ENCODE measurements at places on chromosomes 12 and 14. TPM values are rescaled to one million over a fixed set of nuclear protein-coding genes. Genes with fewer than 3 reads are reported as not detected.

DNA sequence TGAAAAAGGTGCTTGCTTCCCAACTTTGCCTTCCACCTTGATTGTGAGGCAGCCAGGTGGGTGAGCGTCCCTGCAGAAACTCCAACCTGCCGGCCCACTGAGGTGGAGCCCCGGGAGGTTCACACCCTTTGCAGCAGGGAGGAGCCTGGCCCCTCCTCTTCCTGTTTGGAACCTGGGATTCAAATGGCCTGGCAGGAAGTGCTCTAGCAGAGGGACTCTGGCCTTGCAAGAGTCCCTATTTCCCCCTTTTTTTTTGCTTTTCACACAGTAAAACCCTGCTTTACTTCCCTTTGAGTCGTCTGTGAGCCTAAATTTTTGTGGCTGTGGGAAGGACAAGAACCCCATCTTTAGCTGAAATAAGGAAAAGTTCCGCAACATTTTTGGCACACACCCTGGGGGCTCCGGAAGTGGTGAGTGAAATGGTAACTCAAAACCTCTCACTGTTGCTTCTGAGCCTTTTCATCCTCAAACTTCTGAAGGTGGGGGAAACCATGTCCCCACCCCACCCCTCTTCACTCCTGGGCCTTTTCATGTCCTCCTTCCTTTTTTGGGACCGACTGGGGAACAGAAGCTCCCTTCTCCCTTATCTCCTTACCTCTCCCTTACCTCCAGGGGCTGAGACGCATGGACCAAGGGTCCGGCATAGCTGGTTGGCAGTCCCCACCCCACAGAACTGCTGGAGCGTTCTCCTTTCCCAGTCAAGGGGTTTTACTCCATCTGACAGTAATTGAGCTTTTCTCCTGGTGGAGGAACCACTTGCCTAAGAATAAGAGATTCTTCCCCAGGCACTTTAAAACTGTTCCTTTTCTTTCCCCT, 102.0 kb downstream of the KCNMB4 start:
- DNase-seq = no peak

The PLCZ1 gene
- 0.67 TPM for total RNA-seq

DNA sequence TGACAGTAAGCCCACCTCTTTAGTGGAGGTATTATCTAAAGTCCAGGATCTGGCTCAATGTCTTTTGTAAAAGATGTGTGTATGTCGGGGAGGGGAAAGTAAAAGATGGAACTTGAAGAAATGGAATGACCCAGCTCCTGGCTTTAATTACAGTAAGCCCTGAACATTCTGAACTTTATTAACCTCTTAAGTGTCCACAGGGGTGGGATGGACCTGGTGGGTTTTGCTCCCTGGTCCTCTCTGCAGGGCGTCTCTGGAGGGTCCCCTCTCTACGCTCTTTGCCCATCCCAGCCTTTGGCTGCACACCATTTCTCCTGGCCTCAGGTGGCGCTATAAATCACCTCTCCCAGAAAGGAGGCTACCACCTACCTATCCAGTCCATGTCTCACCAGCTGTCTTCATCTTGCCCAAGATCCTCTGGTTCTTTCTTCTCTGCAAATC, 3.7 kb upstream of the CISTR start:
- DNase-seq = no peak

The COL2A1 gene
- 7.7 TPM for total RNA-seq

The BHLHE41 gene
- 19.2 TPM for total RNA-seq

The PRKD1 gene
- 6.3 TPM for total RNA-seq

- DNase-seq = no peak
Measured at GRCh38 chr12:127101076-127101475, 1165.9 kb upstream of the TMEM132C start.

The RTL1 gene
- total RNA-seq = not detected

The PDZRN4 gene
- not detected for total RNA-seq

DNA sequence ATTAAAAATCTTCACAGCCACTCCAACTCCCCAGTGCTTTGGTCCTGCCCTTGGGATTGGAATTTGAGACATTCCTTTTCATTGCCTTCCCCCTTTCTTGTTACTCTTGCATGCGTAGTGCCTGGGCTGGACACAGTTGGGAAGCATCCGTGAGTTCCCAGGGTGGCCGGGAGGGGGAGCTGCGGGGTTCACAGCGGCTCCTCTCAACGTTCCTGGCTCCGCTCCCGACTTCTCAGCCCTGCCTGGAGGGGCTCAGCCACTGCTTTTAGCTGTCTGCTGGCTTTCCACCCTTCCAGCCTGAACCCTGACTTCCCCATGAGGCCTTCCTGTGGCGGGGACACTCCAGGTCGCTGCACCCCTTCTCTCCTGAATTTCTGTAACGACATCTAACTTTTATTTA, 3.2 kb downstream of the TEX52 start:
- DNase-seq = peak; percentile 35

DNA sequence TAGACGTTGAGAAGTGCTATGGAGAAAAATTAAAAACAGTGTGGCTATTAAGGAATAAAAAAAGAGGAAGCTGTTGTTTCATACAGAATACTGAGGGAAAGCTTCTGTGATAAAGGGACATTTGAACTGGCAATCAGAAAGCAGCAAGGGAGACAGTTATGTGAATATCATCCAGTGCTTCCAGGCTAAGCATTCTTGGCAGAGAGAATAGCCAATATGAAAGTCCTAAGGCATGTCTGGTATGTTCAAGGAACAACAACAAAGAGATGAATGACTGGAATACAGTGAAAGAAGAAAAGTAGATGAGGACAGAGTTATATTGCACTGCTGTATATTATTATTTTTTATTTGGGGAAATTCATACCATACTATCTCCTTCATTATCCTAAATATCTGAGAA, 23.9 kb downstream of the SCAF11 start:
- DNase-seq = no peak

The RGS6 gene
- not detected for total RNA-seq

DNA sequence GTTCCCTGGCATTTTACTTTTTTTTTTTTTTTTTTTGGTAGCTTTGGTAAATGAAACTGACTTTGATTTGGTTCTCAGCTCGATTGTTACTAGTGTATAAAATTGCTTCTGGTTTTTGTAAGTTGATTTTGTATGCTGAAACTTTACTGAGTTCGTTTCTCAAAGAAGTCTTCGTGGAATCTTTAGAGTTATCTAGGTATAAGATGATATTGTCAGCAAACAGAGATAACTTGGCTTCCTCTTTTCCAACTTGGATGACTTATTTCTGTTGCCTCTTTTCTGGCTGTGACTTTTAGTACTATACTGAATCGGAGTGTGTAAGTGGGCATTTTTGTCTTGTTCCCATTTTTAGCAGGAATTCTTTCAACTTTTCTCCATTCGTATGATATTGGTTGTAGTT, 28.1 kb downstream of the USP15 start:
- no peak for DNase-seq

GRCh38 chr12:90940872-90941499, 14.0 kb downstream of the CCER1 start:
- DNase-seq = peak; percentile 32

DNA sequence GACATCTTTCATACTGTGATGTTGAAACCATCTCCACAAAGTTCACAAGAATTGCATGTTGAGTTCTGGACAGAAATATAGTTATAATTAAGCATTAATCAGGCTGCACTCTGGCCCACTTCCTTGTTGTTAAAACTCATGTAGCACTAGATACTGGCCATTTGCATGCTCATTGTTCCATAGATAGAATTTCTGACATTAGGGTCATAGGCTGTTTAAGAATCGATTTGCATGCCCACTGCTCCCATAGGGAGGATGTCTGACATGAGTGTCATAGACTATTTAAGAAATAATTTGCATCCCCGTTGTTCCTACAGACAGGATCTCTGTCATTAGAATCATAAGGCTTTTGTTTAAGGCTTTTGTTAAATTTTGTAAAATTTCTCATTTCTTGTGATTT, 50.2 kb downstream of the MYF5 start:
- no peak for DNase-seq

DNA sequence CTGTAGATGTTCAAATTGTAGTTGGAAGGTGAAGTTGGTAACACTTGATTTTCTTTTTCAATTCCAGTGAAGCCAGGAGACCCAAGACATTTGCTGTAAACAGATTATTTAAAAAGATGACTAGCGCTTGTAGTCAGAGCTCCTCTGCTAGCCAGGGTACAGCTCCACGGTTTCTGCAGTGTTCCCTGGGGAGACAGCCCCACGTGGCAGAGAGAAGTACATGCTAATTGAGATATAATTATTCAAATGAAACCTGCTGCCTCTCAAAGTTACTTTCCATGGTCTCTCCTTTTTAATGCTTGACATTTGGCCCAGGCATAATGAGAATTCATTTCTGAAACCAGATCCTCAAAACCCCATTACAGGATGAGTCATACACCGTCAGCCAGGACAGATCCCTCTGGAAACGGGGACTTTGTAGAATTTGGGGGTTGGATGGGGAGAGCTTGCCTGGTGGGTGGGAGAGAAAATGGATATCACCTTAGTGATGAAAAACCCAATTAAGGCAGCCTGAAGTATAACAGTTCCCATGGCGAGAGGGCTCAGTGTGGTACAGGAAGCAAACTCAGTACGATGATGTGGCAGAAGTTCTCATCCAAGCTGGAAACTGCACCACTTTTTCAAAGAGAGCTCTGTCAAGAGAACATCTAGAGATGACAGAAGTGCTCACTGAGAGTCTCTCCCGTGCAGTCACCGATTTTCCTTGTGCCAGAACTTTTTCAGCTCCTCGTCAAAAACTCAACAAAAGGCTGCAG, 637.7 kb upstream of the TMEM132C start:
- DNase-seq = no peak

DNA sequence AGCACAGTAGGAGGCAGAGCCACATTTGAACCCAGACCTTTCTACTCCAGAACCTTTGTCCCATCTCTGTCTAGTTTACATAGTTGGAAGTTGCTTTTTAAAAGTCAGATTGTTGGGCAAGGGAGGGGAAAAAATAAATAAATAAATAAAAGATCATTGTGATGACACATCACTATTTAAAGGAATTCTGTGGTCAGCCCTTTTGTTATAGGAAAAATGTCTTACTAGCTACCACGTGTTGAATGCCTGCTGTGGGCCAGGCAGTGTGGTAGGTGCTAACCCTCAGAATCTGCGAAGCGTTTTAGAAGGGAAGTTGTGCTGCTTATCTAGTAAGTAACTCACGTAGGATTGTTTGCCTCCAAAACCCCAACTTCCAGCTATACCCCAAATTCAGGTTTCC, 62.3 kb downstream of the BHLHE41 start:
- DNase-seq = peak; percentile 46

DNA sequence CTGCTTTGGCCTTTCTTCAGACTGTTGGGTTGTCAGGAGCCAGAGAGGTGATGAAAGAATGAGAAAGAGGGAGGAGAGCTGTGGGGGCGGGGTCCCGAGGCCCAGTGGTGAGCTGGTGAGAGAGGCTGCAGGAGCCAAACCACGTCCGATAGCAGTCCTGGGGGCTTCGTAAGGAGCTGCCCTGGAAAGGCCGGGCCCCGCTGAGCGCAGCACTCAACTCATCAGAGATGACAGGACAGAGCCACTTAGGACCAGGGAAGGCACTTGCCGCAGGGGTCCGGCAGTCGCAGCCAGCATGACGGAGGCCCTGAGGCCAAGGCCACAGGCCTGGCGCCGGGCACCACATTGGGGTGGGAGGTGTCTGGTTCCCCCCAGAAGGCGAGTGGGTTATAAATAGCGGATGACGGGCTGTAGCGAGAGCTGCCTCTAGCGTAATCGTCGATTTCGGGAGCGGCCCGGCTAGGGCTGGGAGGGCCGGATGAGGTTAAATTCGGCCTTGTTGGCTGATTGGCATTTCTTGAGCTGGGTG, 179.0 kb downstream of the TSPAN9 start:
- no peak for DNase-seq

DNA sequence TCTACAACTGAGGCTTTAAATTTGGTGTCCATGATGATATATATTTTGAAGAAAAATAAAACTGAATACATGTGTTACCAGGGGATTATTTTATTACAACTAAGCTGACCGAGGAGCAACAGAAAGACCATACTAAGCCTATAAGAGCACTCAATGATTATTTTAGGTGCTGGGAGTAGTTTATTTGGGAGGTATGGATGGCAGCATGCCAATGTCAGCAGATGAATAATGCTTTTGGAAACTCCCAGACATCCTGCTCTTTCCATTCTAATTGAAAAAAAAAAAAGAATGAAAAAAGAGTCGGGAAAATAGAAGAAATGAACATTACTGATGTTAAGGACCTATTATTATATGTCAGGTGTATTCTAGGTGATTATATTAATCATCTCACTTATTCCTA, 441.2 kb downstream of the BTG1 start:
- DNase-seq = peak; percentile 75

GRCh38 chr12:16282978-16283377, 5.5 kb upstream of the SLC15A5 start:
- DNase-seq = no peak

The SDR9C7 gene
- total RNA-seq = not detected

- peak; percentile 68 for DNase-seq
Measured at GRCh38 chr14:60656686-60657455, 7.6 kb upstream of the SIX1 start.

DNA sequence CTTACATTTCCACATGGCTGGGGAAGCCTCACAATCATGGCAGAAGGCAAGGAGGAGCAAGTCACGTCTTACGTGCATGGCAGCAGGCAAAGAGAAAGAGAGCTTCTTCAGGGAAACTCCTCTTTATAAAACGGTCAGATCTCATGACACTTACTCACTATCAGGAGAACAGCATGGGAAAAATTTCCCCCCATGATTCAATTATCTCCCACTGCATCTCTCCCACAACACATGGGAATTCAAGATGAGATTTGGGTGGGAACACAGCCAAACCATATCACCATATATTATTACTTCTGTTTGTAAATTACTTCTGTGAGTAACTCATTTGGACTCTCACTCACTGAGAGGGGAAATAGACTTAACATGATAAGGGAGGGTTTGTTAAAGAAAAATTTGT, 1496.8 kb upstream of the TMEM132C start:
- DNase-seq = no peak

The SPX gene
- 2.9 TPM for total RNA-seq

GRCh38 chr14:94612174-94612573, at the start of gene SERPINA3:
Gene SERPINA3 (plus strand): TSS chr14:94612391. CDS start chr14:94614442, 2,051 bp downstream.
- DNase-seq = peak; percentile 26

The KIF21A gene
- total RNA-seq = 45.3 TPM

The ETFBKMT gene
- 3.4 TPM for total RNA-seq

DNA sequence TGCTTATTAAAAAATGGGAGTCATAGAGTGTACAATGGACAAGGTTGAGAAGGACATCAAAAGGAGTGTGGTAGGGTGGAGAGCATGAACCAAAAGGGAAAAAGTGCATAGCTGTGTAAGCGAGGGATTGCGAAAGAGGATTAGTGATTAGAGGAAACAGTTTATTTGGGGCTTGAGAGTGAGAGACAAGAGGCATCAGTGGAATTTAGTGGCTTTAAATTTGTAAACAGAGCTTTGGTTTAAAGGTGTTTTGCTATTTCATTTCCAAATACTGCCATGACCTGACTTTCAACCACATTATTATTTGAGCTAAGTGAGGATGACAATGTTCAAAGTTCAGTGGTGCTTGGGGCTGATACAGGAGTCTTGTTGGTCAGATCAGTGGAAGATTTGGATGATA, 53.4 kb downstream of the SLC16A7 start:
- DNase-seq = no peak

GRCh38 chr14:85273099-85273677, 256.8 kb upstream of the FLRT2 start:
- no peak for DNase-seq

DNA sequence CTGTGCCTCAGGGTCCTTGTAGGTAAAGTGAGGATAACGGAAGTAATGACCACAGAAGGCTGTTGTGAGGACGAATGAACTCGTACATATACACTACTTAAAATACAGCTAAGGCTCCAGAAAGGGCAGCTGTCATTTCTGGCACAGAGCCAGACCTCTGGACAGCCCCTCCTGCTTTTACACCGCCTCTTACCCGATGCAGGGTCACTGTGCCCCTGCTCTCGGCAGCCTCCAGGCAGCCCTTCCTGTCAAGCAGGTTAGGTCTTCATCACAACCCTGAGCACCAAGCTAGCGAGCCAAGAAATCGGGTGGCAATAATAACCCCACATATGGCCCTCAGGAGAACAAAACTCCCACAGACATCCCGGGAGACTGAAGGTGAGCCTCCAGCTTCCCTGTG, 8.5 kb downstream of the TMEM229B start:
- DNase-seq = no peak
